Esophagus muscularis mucosa (tissue), 4 donors: ENCODE measurements at places on chromosomes 3 and 15. TPM values are rescaled to one million over a fixed set of nuclear protein-coding genes. Genes with fewer than 3 reads are reported as not detected.

GRCh38 chr3:117519776-117520175 is 810.2 kb downstream of the TUSC7 start:
- no peak for DNase-seq

Gene IQCF5
- total RNA-seq = not detected

DNA sequence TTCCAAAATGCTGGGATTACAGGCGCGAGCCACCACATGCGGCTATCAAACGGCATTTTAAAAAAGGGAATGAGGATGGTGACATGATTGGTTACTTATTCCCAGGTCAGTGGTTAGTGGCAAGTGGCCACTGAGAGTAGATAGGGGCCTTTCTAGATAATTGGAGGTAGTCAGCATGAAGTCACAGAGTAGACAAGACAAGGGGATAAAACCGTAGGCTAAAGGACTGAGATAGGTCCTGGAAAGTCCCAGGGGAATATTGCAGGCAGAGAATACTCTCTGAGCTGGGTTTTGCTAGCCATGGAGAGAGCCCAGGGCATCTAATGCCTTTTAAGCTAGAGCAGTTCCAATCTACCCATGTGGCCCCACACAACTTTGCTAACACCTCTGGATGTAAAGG is 52.2 kb downstream of the KCNAB1 start:
- DNase-seq = no peak

- no peak for DNase-seq
Measured at GRCh38 chr3:81829937-81830336, 68.5 kb upstream of the GBE1 start.

- no peak for DNase-seq
Measured at GRCh38 chr15:65323071-65323511, 18.6 kb downstream of the RNU5B-1 start.

Gene LRTM1
- total RNA-seq = not detected

DNA sequence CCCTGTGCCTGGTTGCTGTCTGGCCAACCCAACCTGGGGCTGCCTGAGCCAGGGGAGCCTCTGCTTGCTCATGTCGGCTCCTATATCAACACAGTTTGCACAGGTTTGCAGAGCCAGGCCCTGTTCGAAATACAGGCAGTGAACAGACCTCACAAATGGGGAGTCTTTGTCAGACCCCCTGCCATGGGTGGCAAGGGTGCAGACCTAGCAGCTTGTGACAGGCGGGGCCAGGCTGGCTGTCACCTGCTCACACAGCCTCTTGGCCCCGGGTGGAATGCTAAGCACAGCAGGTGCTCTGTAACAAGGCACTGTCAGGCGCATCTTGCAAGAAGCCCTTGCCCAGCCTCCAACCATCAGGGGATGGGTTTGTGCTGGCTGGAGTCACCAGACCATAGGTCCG is 47.3 kb downstream of the BDH1 start:
- no peak for DNase-seq

DNA sequence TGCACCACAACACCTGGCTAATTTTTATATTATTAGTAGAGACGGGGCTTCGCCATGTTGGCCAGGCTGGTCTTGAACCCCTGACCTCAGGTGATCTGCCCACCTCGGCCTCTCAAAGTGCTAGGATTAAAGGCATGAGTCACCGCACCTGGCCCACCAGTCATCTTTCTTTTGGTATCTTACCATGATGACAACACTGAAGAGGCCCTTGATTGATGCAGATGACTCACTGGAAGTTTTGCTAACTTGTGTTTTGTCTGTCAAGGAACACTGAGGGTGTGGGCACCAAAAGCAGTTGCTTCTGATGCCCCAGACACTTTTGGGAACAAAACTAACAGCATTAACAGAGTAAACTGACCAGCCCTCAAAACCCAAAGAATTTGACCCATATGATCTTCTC is 88.3 kb downstream of the MYO5A start:
- no peak for DNase-seq

DNA sequence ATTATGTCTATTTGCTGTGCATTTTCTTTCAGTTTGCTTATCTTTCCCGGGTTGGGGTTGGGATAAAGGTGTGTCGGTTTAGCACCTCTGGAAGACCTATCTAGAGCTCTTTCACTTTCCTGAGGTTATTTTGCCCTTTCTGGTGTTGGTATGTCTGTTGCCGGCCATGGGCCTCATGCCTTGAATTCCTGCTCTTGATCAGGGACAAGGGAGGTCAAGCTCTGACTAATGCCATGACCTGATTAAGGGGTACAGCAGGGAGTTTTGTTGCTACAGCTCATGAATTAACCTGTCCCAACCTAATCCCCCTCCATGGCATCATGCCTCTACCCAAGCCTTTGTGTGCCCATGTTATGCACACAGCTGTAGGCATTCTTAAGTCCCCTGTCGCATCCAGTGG is 70.5 kb upstream of the GOLGA6B start:
- no peak for DNase-seq

DNA sequence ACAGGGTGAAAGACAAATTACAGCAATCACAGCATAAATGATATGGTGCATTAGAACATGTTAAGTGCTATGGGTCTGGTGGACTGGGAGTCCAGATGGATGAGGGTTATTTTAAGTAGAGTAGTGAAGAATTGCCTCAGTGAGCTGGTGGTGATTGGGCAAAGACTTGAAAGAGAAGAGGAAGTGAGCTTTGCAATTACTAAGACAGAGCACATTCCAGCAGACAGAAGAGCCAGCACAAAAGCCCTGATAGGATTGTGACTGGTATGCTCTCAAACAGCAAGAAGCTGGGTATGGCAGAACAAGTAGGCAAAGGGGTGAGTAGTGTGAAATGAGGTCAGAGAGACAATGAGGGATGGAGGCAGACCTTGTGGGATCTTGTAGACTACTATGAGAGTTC is 2.1 kb upstream of the ACKR4 start:
- DNase-seq = no peak

DNA sequence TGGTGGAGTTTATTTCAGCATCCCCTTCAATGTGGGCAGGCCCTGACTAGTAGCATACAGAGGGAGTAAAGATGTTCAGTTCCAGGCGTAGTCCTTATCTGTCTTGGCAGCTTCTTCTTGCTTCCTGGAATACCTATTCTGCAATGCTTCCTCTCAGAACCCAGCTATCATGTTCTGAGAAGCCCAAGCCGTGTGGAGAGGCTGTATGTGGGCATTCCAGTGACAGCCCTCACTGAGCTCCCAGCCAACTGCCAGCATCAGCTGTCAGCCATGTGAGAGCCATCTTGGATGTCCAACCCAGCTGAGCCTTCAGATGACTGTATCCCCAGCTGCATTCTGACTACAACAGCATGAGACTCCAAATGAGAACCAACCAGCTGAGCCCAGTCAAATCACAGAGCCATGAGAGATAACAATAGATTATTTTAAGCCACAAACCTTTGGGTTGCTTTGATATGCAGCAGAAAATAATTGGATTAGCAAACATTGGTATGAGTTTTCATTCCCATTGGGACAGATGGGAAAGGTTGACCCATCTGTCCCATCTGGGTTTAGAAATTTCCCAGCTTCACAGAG is 8.4 kb upstream of the CMTM7 start:
- no peak for DNase-seq

- DNase-seq = no peak
Measured at GRCh38 chr3:72510247-72510646, 338.0 kb downstream of the SHQ1 start.

DNA sequence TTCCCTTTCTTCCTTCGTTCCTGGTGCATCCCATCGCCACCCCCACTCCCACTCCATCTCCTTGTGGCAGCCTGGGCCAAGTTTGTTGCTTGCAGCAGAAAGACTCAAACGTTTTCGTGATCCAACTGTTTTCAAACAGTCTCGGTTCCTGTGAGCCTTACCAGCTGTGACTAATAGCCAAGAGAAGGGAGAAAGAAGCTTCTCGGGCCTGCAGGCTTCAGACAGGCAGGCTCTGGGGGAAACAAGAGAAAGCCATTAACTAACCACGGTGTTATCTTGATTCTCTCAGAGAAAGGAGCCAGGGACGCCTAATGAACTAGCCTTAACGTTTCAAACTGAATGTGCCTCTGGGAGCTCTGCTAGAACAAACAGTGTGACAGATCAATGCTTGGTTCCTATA is 742.0 kb downstream of the NR2F2 start:
- DNase-seq = no peak

GRCh38 chr3:99627062-99627826 is 11.2 kb upstream of the COL8A1 start:
- DNase-seq = no peak

- no peak for DNase-seq
Measured at GRCh38 chr15:100544338-100544841, 15.6 kb upstream of the CERS3 start.

DNA sequence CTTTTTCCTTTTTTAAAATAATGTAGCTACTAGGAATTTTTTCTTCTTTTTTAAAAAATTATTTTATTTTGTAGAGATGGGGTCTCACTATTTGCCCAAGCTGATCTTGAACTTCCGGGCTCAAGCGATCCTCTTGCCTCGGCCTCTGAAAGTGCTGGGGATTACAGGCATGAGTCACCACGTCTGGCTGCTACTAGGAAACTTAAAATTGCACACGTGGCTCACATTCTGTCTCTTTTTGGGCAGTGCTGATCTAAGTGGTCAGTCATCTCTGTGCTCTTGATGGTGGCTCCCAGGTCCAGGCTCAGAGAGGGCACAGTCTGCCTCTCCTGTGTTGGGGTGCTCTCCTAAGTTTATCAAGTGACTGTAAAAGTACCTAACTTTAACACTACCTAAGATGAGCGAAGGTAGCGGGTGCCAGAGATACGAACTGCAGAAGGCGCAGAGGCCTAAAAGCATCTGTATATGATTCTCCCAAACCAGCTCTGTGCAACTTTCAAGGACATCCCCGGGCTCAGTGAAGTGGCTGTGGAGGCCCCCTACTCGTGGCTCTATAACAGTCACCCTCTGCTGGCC is 52.9 kb upstream of the SEC13 start:
- no peak for DNase-seq
